Thymus (tissue), 14 donors: ENCODE measurements at places on chromosomes 3 and 15. TPM values are rescaled to one million over a fixed set of nuclear protein-coding genes. Genes with fewer than 3 reads are reported as not detected.

TNFSF10 gene
- polyA plus RNA-seq: 38.4 TPM

SUSD5 gene
- polyA plus RNA-seq: 2.5 TPM

DNA sequence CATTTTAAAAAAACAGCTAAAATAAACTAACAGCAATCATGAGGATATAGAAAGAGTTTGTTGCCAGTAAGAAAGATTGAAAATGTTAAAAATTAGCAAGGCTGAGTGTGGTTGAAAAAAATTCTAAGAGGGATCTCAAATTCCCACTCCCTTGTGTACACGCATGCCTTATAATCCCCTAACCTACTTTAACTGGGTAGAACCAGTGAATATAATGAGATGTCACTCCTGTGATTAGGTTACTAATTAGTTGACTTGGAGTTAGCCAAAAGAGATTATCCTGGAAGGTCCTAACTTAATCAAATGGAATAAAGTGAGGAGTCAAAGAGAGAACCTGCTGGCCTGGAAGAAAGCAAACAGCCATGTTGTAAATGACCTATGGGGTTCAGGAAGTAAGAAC lies 286.0 kb upstream of the TGFBR2 start:
- no peaks in the 10 kb centered on the region for H3K27me3 ChIP-seq
- no peaks in the 10 kb centered on the region for H3K36me3 ChIP-seq
- DNase-seq: no peak
- H3K4me3 ChIP-seq: no peak overlapping the region

GRCh38 chr3:99783011-99783573 lies 34.6 kb upstream of the CMSS1 start:
- DNase-seq: no peak
- H3K27me3 ChIP-seq: no peaks in the 10 kb centered on the region
- no peak overlapping the region for H3K4me3 ChIP-seq

DNA sequence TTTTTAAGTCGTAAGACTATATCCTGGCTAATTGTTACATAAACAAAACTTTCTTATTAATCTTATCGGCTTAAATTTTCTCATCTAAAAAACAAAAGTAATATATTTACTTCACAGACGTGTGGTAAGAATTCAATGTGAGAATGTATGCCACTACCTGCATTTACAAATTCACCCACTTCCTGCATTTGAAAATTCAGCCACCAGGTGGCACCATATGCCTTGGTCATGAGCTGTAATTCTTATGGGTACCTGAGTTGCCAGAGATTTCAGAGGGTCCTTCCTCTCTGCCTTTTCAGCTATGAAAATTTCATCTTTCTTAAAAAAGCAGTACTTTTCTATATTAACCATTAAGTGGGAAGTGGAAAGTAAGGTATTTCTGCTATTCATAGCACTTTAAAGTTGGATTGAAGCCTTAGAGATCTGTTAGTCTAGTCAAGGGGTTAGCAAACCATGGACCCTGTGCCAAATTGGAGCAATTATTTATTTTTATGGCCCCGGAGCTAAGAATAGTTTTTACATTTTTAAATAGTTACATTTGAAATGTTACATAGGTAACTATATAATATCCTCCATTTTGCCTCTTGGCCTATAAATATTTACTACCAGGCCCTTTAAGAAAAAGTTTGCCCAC lies 127.8 kb downstream of the HCN4 start:
- no peaks in the 10 kb centered on the region for H3K36me3 ChIP-seq
- no peaks in the 10 kb centered on the region for H3K4me1 ChIP-seq
- H3K27me3 ChIP-seq: no peaks in the 10 kb centered on the region
- peak; percentile 66 for DNase-seq
- H3K27ac ChIP-seq: no peak overlapping the region
- H3K4me3 ChIP-seq: no peak overlapping the region

DNA sequence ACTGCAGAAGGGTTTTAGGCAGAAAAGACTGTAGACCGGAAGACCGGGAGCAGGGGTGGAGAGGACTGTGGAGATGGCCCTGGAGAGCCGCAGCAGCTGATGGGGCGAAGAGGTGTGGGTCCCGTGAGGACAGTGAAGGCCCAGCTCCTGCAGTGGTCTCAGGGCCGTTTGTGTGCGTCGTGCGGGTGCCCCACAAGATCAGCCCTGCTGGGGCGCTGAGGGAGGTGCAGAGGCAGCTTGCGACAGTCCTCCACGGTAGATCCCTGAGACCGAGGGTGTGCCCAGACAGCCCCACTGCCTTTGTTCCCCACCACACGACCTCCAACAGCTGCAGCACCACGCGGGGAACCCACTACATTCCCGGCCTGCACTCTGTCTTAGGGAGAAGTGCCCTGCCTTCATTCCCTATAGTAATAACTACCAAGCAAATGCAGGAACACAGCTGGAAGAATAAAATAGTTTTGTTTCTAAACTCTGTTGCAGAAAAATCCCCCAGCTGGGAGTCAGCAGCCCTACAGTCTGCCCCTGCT lies 19.0 kb upstream of the CRABP1 start:
- no peak overlapping the region for H3K27ac ChIP-seq
- H3K36me3 ChIP-seq: no peaks in the 10 kb centered on the region
- no peak for DNase-seq
- no peaks in the 10 kb centered on the region for H3K4me1 ChIP-seq
- no peak overlapping the region for H3K4me3 ChIP-seq
- no peaks in the 10 kb centered on the region for H3K27me3 ChIP-seq

SLC22A13 gene
- polyA plus RNA-seq: 0.07 TPM

MYO1E gene
- polyA plus RNA-seq: 59.8 TPM

DNA sequence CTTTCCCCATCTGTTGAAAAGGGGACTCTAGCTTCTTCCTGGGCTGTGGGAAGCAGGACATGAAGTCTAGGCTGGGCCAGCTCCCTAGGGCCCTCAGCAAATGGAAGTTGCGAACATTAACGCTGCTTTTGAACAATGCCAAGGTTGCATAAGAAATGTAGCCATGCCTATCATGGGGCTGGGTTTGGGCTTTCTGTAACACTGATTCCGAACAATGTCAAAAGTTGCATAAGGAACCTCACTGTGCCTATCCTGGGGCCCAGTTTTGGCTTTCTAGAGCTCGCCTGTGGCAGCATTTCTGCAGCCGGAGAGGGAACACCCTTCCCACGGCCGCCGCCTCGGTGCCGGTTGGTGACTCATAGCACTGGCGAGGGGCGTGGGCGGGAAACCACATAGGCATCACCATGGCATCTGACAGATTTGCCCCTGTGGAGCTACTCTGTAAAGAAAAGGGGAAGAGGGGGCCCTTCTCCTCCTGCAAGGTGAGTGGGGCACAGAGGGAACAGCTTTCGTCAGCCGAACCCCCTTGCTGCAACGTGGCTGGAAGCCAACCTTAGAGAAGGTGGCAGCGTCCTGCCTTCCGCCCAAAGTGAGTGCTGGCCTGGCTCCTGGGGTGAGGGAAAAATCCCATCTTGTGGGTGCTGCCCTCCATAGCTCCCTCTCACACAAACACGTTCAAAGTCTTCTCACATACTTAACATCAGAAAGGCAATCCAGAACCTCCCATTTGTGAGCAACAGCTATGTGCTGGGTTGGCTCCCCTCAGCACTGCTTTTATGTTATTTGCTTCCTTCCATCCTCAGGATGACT lies 46.6 kb upstream of the ATP2B2 start:
- H3K4me3 ChIP-seq: no peak overlapping the region
- no peaks in the 10 kb centered on the region for H3K27me3 ChIP-seq
- no peaks in the 10 kb centered on the region for H3K36me3 ChIP-seq
- no peak overlapping the region for H3K27ac ChIP-seq
- H3K4me1 ChIP-seq: no peaks in the 10 kb centered on the region

B3GALNT1 gene
- polyA plus RNA-seq: 4.6 TPM

- no peak for DNase-seq
- no peaks in the 10 kb centered on the region for H3K4me1 ChIP-seq
- no peaks in the 10 kb centered on the region for H3K36me3 ChIP-seq
These were observed 761 bp upstream of the GRIP2 start for GRCh38 chr3:14540821-14541385.

DNA sequence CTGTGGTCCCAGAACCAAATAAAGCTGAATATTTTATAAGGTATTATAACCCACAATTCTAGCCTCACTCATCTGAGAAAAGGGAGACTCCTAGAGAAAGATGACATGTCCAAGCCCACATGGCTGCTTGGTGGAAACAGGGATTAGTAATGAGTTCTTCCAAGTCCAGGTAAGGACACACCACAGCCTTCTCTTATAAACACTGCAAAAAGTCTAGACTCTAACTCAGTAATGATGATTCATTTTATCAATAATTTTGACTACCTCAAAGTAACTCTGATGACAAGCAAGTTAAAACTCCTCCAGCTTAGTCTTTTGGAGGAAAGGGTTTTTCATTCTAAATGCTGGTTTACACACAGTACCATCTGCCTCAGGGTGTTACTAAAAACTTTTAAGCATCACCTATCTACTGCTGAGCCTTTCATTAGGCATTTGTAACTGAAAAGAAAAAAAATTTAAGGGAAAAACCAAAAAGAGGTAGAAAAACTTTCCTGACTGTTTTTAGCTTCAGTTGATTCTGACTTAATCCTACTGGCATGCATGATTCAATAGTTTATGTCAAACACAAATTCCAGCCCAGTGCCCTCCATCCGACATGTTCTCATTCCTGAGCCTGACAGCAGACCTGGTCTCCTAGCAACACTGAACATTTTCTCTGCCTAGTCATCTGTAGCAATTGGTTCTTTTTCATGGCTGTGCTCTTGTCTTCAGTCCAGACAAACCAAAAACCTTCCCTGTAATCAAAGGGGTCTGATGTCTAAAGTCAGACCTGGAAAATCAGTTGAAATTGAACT lies 43.9 kb downstream of the P3H2 start:
- H3K4me3 ChIP-seq: no peak overlapping the region
- H3K27me3 ChIP-seq: no peaks in the 10 kb centered on the region
- no peaks in the 10 kb centered on the region for H3K4me1 ChIP-seq
- H3K27ac ChIP-seq: no peak overlapping the region
- DNase-seq: no peak
- H3K36me3 ChIP-seq: no peaks in the 10 kb centered on the region

GRCh38 chr15:84917452-84917851 lies 33.0 kb downstream of the SLC28A1 start:
- H3K4me1 ChIP-seq: no peaks in the 10 kb centered on the region
- H3K27ac ChIP-seq: no peak overlapping the region
- H3K4me3 ChIP-seq: no peak overlapping the region
- no peaks in the 10 kb centered on the region for H3K36me3 ChIP-seq
- no peak for DNase-seq

DNA sequence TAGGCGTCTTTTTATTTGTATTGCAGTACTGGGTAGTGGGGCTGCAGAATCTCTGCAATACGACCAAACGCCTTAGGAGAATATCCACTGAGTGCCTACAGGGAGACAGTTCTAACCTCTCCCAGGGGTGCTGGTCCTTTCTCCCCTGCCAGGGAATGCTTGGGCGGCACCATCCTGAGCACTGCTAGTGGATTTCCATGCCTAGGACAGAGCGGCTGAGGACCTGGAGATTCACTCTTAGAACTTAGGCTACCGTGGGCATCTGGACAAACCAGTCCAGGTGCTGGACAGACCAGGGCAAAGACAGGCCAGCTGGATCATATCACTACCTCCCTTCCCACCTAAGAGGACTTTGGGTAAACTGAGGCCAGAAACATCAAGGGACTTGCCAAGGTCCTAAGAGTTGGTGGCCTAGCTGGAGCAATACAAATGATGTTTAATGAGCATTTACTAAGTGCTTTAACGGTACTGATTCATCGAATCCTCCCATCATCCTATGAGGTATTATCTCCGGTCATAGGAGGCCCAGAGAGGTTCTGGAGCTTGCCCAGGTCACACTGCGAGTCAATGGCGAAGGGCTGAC lies 902 bp downstream of the TMEM44 start:
- no peaks in the 10 kb centered on the region for H3K27me3 ChIP-seq
- H3K4me1 ChIP-seq: peaks cover 12% of the 10 kb centered on the region
- H3K36me3 ChIP-seq: no peaks in the 10 kb centered on the region
- H3K4me3 ChIP-seq: peak overlapping the region; percentile 84
- DNase-seq: no peak
- no peak overlapping the region for H3K27ac ChIP-seq

CCDC33 gene
- 0.39 TPM for polyA plus RNA-seq

- DNase-seq: no peak
- no peaks in the 10 kb centered on the region for H3K36me3 ChIP-seq
- H3K27ac ChIP-seq: no peak overlapping the region
- H3K4me3 ChIP-seq: no peak overlapping the region
- no peaks in the 10 kb centered on the region for H3K27me3 ChIP-seq
These were observed 123.3 kb downstream of the ALCAM start for GRCh38 chr3:105490045-105490444.

PLAAT1 gene
- 1.6 TPM for polyA plus RNA-seq

GRCh38 chr3:114958930-114959329 lies 188.2 kb downstream of the ZBTB20 start:
- H3K36me3 ChIP-seq: no peaks in the 10 kb centered on the region
- no peak overlapping the region for H3K27ac ChIP-seq
- H3K4me1 ChIP-seq: no peaks in the 10 kb centered on the region

CALML4 gene
- polyA plus RNA-seq: 18.3 TPM

- H3K4me3 ChIP-seq: no peak overlapping the region
- no peak for DNase-seq
- no peaks in the 10 kb centered on the region for H3K36me3 ChIP-seq
- no peak overlapping the region for H3K27ac ChIP-seq
- no peaks in the 10 kb centered on the region for H3K27me3 ChIP-seq
These were observed 87.2 kb upstream of the PEX5L start for GRCh38 chr3:180123928-180124327.

- H3K27ac ChIP-seq: peak overlapping the region; percentile 32
- no peaks in the 10 kb centered on the region for H3K27me3 ChIP-seq
- H3K36me3 ChIP-seq: no peaks in the 10 kb centered on the region
- peaks cover 17% of the 10 kb centered on the region for H3K4me1 ChIP-seq
- no peak for DNase-seq
- no peak overlapping the region for H3K4me3 ChIP-seq
These were observed 6.7 kb upstream of the PSTPIP1 start for GRCh38 chr15:76987896-76988860.

PAQR5 gene
- 0.25 TPM for polyA plus RNA-seq

GRCh38 chr15:88401996-88402656 lies 65.1 kb downstream of the MRPL46 start:
- peak; percentile 93 for DNase-seq
- H3K27ac ChIP-seq: peak overlapping the region; percentile 100
- H3K27me3 ChIP-seq: no peaks in the 10 kb centered on the region
- H3K36me3 ChIP-seq: no peaks in the 10 kb centered on the region
- peaks cover 65% of the 10 kb centered on the region for H3K4me1 ChIP-seq

GP5 gene
- polyA plus RNA-seq: 0.64 TPM

MSL2 gene
- 37.4 TPM for polyA plus RNA-seq

ABHD17C gene
- 29.2 TPM for polyA plus RNA-seq

SLMAP gene
- polyA plus RNA-seq: 36.3 TPM

POLQ gene
- 0.71 TPM for polyA plus RNA-seq

DNA sequence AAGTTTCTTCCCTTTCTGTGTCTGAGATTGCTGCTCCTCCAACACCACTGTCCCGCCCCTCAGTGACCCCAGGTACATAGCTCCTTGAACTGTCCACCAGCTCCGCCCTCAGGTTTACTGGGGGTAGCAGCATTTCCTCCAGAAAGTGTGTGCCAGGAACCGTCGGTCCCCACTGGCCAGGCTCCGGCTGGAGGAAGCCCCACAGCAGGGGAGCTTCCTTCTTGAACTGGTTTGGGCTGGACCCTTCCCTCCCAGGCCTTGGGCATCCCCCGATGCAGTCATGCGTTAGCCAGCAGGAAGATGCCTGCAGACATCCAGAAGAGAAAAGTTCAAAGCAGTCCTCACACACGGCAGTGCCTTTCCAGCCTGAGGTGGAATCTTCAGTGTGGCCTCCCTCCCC lies 19.7 kb downstream of the PAK6 start:
- DNase-seq: no peak
- no peak overlapping the region for H3K4me3 ChIP-seq
- H3K4me1 ChIP-seq: peaks cover under 1% of the 10 kb centered on the region
- no peaks in the 10 kb centered on the region for H3K36me3 ChIP-seq
- H3K27ac ChIP-seq: no peak overlapping the region

- no peaks in the 10 kb centered on the region for H3K4me1 ChIP-seq
- H3K27me3 ChIP-seq: peaks cover 29% of the 10 kb centered on the region
- no peaks in the 10 kb centered on the region for H3K36me3 ChIP-seq
- DNase-seq: peak; percentile 19
These were observed 332.1 kb downstream of the ARRDC4 start for GRCh38 chr15:98292442-98293240.

AHSG gene
- polyA plus RNA-seq: 0.23 TPM
